ENCODE measurements at places on chromosomes 12 and 14.
A peak's percentile ranks its signal among the peaks of the same experiment; 100 is the strongest.

DNA sequence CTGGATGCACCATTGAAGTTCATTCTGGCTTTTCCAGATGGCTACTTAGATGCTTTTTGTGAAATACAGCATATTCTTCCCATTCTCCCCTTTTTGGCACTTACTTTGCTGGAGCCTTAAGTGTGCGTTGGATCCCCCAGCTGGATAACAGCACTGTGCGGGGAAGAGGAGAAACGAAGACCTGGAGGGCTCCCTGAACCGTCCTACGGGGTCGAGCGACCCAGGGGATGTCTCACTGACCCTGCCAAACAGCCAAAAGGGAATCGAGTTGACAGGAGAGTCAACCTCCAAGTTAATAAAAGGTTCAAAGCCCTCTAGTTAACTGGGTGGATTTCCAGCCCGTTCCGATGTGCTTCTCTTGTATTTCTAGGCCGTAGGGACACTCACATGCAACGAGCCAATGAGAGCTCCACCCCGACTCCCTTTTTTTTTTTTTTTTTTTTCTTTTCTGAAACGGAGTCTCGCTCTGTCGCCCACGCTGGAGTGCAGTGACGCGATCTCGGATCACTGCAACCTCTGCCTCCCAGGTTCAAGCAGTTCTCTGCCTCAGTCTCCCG is 1.0 kb upstream of the CAMKK2 start:
- peak; percentile 32 for DNase-seq

DNA sequence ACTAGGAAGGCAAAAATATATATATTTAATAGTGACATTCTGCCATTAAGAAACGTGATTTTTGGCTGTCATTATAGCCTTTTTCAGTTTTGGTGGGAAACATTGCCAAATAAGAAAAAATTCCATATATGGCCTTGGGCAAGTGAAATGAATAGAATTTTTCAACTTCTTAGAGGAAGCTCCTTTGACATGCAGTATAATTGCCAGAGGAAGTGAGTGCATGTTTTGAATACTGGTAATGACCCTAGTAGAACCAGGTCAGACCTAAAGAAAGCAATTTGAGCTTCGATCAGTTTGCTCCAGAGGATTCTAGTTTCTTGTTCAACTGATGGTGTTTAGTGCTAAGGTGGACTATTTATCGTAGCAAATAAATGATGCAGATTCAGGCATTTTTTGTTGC is 26.2 kb upstream of the TRIM9 start:
- DNase-seq, result no peak

- no peak for DNase-seq
Measured at GRCh38 chr14:59245809-59246295, 57.4 kb downstream of the DAAM1 start.

GRCh38 chr12:1939331-1939730 is 20.9 kb upstream of the CACNA2D4 start:
- no peak for DNase-seq

GRCh38 chr12:101597164-101597563 is 2.4 kb downstream of the MYBPC1 start:
- no peak for DNase-seq

DNA sequence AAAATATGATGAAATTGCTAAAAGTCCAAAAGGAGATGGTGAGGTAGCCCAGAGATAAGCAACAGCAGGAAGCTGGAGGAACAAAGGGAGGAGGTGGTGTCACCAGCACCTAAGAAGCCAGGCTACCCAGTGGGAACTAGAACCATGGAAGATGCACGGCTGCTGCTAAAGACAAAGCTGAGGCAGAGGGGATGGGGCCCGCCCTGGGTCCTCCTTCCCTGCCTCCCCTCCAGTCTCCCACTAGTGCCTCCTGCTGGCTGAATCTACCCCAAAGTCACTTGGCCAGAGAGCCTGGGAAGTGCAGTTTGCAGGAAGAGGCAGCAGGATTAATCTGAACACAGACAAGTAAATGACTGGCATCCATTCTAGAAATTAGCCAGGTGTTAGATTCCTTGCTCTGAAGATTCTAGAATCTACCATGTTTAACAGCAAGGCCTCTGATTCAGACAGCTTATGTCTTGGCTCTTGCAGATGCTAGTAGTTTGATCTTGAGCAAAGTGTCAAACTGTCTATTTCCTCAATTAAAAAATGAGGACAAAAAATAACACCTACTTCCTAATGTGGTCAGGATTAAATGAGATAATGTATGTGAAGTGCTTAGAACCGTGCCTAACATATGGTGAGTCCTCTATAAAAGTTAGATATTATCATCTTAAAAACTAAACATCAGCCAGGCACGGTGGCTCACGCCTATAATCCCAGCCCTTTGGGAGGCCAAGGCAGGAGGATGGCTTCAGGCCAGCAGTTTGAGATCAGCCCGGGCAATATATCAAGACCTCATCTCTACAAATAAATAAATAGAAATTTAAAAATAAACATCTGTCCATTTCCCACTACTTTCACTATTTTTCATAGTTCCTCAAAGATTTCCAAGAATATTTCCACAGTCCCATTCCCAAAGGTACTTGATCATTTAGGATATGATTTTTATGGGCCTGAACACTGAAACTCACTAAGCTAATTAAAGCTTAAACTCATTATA is 5.8 kb upstream of the LRP10 start:
- no peak for DNase-seq

DNA sequence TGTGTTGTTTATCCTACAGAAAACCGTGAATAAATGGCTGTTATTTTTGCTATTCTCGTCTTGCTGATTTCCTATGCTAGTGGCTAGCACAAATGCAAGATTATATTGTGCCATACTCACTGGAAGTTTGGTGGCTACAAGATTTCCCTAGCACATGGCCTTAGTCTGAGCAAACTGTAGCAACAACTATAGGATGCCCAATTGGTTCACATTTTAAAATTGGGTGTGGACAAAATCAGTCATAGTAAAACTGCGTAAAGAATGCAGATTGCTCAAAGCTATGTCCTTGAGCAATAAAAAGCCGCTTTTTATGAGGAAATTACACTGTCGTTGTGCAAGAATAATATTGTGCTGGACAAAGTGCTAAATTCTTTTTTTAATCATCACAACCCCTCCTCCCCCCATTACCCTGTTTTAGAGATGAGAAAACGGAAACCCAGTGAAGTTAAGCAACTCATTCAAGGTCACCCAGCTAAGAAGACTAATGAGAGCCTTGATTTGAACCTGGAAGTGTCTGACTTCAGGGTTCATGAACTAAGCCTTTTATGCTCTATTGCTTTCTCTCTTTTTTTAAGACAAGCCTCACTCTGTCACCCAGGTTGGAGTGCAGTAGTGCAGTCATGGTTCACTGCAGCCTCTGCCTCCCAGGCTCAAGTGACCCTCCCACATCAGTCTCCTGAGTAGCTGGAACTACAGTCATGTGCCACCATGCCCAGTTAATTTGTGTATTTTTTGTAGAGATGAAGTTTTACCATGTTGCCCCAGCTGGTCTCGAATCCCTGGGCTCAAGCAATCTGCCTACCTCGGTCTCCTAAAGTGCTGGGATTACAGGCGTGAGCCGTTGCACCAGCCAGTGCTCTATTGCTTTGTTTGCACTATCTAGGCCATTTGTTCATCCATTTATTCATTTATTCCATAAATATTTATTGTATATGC is 73.6 kb downstream of the SRGAP1 start:
- peak; percentile 90 for DNase-seq

GRCh38 chr12:104010121-104010520 is 39.9 kb downstream of the GLT8D2 start:
- no peak for DNase-seq

- DNase-seq, result no peak
Measured at GRCh38 chr12:6443361-6443983, 1.3 kb upstream of the CD27 start.

DNA sequence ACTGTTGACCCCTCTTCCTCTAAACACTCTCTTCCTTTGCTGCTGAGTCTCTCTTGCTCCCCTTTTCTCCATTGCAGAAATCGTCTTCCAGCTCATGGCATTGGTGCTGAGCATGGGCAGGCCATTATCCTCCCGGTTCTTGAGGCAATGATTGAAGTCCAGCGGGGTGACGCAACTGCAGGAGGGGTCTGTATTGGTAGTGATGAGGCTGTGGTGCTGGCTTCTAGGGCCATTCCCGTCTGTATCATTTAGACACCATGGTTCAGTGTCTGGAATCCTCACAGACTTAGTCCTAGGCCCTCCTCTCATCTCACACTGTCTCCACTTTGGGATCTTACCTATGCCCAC is 720 bp upstream of the SLC22A17 start:
- no peak for DNase-seq

GRCh38 chr12:121711361-121712189 is 977 bp upstream of the TMEM120B start:
- DNase-seq, result no peak

GRCh38 chr12:87382959-87383566 is 646.1 kb downstream of the C12orf50 start:
- no peak for DNase-seq

DNA sequence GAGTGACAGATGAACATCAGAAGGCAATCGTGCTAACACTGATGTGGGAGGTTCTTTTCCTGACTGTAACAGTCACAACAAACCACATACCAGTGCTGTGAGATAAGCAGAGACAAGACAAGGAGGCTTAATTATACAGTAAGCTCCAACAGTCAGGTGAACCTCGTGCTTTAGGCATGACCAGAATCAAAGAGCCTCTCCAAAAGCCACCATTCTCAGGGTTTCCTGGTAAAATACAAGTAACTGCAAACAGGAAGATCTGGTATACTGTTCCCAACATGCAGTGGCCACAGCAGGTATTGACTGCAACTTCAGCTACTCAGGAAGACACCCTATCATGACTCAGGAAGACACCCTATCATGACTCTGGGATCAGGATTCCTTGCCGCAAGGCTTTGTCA is 47.3 kb upstream of the GTF2A1 start:
- no peak for DNase-seq

- peak; percentile 71 for DNase-seq
Measured at GRCh38 chr14:99575043-99576023, 28.7 kb downstream of the CCDC85C start.

- DNase-seq, result no peak
Measured at GRCh38 chr12:18882690-18883089, 144.8 kb downstream of the CAPZA3 start.

DNA sequence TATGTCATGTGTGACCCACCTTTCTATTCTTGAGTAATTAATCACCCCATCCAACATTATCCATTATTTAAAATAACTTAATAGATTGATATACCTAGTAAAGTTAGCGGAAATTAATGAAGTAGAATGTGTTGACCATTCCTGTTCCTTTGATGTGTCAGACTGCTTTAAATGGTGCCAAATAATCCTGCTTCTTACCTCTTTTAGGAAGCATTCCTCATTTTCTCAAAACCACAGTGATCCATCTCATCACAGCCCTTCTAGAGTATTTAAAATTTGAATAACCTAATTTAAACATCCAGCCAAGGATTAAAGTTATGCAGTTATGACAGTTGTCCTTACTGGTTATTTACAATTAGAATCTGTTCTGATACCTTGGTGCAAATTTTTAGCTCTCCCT is 6.9 kb downstream of the MGAT4C start:
- DNase-seq, result no peak

GRCh38 chr14:64541972-64542835 is 1.7 kb downstream of the HSPA2 start:
- DNase-seq, result no peak

- no peak for DNase-seq
Measured at GRCh38 chr12:97912943-97913342, 450.3 kb downstream of the RMST start.

- DNase-seq, result no peak
Measured at GRCh38 chr12:29415111-29415510, 34.1 kb upstream of the ERGIC2 start.

GRCh38 chr12:72264548-72265175 is 7.5 kb upstream of the TRHDE start:
- DNase-seq, result no peak

DNA sequence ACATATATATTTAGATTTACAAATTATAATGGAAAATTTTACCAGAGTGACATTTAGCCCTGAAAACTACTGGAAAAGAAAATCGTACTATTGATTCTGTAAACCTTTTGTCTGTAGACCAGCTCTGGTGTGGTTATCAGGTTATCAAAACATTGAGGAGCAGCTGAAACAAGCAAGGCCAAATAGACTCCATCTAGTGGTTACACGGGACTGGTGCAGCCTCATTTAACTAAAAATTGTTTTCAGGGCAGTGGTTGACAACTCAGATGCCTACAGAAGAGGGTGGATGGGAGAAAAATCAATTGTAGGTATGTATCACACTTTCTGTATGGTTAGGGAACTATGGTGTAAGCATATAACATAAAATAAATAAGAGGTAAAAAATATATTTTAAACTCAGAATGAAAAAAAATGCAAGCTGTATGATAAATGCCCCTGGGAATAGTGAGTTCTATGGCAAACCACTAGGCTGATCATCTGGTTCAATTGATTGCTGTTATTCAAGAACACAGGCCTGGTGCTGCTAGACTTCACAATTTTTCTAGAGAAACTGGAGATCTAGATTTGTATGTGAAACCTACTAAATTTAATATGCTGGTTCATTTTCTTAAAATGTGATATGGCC is 51.2 kb downstream of the ACSS3 start:
- peak; percentile 25 for DNase-seq

- DNase-seq, result no peak
Measured at GRCh38 chr12:54195737-54196347, 7.1 kb upstream of the SMUG1 start.

- DNase-seq, result no peak
Measured at GRCh38 chr14:90936757-90937440, 120.7 kb upstream of the TTC7B start.

DNA sequence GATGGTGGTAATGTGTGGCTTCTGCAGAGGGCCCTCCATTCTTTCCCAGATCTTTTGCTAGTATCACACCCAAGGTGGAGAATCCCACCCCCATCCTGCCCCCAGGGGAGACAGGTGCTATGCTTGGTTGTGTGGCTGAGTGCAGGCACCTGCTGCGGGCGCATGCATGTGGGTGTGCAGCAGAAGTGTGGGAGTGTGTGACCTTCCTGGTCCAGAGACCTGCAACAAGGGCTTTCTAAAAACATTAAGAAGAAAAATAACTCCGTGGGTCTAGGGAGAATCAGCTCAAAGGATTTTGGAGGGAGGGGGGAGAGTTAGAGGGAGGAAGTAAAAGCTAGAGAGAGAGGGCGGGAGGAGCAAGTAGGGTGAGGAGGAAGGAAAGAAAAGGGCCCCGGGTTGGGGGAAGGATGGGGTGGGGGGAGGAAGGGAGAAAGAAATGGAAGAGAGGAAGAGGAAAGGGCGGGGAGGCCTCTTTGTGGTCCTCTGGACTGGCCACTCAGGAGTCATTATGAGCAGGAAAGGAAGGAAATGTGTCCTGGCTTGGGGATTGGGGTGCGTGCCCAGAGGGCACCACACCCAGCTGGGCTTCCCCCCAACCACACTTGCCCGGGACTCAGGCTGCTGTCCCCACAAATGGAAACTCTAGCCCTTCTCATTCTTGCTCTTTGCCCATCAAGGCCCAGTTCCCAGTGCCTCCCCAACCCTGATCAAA is 3.1 kb upstream of the FIGNL2 start:
- DNase-seq, result no peak

- no peak for DNase-seq
Measured at GRCh38 chr12:125677829-125678228, 612.6 kb downstream of the AACS start.

GRCh38 chr14:51092965-51093364 is 1.9 kb downstream of the TRIM9 start:
- DNase-seq, result no peak

Data from RWPE1 (cell line).